HFFc6 (cell line): ENCODE measurements at places on chromosomes 13 and 19. TPM values are rescaled to one million over a fixed set of nuclear protein-coding genes. Genes with fewer than 3 reads are reported as not detected.
A peak's percentile ranks its signal among the peaks of the same experiment; 100 is the strongest.

DNA sequence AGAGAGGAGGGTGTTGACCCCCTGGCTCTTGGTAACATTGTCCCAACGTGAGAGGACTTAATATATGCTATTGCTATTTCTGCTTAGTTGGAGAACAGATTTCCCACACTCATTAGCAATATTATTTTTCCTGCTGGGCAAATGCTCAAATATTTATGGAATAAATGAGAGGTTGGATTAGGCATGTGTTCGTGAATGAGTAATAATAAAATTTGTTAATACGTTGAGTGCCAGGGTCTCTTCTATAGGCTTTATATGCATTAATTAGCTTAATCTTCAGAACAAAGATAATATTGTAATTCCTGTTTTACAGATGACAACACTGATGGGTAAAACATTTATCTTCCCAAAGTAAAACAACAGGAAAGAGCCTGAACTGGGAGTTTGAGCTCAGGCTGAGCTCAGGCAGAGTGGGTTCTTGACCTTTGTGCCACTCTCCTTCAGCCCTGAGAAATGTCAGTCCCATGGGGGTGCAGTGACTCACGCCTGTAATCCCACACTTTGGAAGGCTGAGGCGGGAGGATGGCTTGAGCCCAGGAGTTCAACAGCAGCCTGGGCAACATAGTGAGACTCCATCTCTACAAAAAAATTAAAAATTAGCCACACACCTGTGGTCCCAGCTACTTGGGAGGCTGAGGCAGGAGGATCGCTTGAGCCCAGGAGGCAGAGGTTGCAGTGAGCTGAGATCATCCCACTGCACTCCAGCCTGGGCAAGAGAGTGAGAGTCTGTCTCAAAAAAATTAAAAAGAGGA, 1.2 kb downstream of the ZNF233 start:
- DNase-seq: no peak

DNA sequence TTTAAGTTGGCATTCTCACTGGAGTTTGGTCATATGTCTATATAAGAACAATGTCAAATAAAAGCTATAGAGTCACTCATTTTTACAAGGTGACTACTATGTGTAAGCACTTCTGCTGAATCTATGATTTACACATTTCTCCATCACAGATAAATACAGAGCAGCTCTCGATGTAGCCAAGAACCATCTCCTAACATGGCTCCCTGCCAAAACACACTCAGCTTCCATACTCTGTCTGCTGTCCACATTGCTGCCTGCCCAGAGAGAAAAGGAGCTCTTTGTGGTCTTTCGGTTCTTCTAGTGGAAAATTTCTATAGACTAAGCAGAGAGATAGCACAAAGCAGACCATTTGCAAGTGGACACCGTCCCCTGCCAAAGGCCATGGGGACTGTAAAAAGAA, 190.9 kb upstream of the KLF12 start:
- peak; percentile 37 for DNase-seq

- no peak for DNase-seq
Measured at GRCh38 chr19:8642561-8642960, 12.1 kb downstream of the NFILZ start.

- no peak for DNase-seq
Measured at GRCh38 chr19:45117167-45117594, 24.2 kb downstream of the PPP1R37 start.

GRCh38 chr13:55410398-55411330, 1730.1 kb upstream of the PRR20A start:
- DNase-seq: no peak

DNA sequence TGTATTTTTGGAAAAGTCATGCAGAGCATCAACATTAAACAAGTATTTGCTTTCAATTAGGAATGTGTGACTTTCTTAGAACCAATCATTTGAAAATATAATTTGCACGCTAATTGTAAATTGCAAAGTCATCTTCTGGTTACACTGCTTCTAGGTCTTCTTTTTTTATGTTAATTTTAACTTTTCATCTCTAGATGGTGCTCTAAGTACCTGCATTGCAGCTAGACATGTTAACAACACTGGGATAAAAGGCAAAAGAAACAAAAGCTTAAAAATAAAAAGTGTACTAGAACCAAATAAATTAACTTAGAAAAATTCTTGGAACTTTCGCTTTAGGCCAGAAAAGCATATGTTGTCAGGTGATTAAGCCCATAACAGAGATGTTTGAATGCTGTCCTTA, 2758.2 kb downstream of the PCDH9 start:
- DNase-seq: peak; percentile 75

GRCh38 chr19:19167612-19168011, 2.5 kb downstream of the MEF2B start:
- DNase-seq: no peak

GRCh38 chr19:48837051-48837524, 797 bp upstream of the HSD17B14 start:
- DNase-seq: peak; percentile 85

DNA sequence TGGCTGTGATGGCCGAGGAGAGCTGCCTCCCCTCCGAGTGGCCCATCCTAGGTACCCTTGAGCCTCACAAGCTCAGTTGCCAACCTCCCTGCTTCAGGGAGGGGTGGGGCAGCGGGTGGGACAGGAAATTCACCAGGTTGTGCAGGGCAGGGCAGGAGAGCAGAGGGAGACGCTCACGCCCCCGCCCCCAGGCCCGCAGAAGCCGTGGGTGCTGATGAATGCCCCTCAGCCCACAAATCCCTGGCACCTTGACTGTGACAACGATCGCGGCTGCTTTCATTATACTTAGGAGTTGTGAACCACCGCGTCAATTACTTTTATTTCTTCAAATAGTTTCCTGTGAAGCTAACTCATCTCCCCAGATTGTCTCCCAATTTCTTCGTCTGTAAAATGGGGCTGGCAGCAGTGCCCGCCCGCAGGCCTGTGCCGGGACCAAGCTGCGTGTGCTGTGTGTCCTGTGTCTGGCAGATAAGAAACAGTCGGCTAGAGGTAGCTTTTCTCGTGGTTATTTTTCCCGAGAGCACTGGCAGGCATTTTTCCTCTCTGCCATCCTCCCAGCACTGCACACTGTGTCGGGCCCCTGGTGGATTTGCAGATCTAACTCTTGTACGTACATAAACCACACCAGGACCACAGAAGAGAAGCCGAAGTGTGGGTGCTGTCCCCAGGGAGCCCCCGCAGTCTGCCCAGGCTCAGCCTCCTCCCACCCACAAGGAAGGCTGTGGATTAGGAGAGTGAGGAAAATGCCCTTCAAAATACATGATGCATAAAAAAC, 7.9 kb upstream of the RASA3 start:
- no peak for DNase-seq

- DNase-seq: no peak
Measured at GRCh38 chr13:26517936-26518335, 39.5 kb upstream of the WASF3 start.

GRCh38 chr19:50705422-50706019, 14.1 kb downstream of the SHANK1 start:
- peak; percentile 80 for DNase-seq

DNA sequence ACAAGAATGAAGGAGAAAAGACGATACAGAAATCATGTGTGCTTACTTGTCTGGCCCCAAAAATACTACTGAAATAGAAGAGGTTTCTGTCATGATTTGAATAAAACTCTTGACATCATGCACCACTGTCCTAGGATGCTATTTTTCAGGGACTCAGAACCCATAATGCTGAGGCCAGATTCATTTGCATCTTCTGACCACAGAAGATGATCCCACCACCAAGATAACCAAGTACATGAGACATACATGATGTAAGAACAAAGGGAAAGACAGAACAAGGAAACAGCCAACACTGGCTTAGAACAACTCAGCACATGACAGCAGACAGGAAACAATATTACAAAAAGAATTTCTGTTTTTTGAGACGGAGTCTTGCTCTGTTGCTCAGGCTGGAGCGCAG, 2.5 kb downstream of the ZNF552 start:
- no peak for DNase-seq

DNA sequence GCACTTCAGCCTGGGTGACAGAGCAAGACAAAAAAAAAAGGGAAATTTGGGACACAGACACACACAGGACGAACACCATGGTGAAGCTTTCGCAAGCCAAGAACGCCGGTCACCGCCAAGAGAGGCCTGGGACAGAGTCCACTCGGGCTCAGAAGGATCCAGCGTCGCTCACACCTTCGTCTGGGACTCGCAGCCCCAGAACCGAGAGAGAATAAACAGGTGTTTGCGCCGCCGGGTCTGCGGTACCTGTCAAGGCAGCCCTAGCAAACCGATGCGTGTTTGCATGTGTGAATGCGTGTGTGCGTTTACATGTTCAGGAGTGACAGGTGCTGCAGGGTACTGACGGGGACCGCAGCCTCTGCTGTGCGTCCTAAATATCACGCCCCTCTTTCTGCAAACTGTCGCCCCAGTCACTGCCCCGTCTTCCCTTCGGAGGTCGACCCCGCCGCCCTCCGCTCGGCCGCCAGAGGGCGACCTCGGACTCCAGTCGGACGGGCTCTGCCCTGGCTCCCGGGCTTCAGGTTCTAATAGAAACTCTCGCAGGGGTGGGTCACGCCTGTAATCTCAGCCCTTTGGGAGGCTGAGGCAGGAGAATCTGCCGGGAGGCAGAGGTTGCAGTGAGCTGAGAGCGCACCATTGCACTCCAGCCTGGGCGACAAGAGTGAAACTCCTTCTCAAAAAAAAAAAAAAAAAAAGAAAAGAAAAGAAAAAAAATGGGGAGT, 11.8 kb upstream of the CSNK1G2 start:
- DNase-seq: peak; percentile 50

GRCh38 chr13:53436396-53436795, 407.8 kb downstream of the OLFM4 start:
- no peak for DNase-seq

GRCh38 chr13:59494560-59494970, 669.2 kb downstream of the DIAPH3 start:
- DNase-seq: no peak

DNA sequence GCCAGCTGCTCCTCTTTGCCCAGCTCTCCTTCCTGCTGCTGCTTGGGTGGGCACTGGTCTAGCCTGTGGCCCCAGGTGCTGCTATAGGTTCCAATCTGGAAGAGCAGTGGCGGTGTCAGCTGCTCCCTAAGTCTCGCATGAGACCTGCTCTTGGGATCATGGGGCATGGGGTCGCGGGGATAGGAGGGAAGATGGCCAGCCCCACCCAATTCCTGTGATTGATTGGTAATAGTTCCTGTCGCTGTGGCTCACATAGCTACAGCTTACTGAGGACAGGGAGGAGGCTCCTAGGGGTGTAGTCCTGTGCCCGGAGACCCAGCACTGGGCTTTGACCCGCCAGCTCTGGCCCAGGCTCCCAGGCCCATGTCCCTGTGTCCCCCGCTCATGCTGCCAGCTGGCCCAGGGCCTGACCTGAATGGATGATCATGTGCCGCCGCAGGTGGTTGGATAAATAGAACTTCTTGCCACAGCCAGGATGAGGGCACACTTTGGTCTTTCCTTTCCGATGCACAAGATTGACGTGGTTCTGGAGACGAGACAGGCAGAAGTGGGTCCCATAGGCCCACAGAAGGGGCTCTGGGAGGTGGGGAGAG, 4.5 kb upstream of the ELAVL3 start:
- DNase-seq: no peak

LMTK3 gene
- 0.21 to 0.97 TPM (median 0.21 TPM) in 3 replicates for total RNA-seq

SEMA6B gene
- 0.23 TPM in 1 of 2 replicates, not detected in the other for total RNA-seq

GJA3 gene
- total RNA-seq: 0.03 to 0.14 TPM (median 0.10 TPM) in 3 replicates

ETV2 gene
- 1.3 to 2.2 TPM (median 1.3 TPM) in 3 replicates for total RNA-seq

SLC25A23 gene
- total RNA-seq: 15.9 to 25.3 TPM (median 20.0 TPM) in 3 replicates

OR7D2 gene
- 0.04 TPM in 1 of 3 replicates, not detected in the others for total RNA-seq

ATXN8OS gene
- not detected in 3 replicates for total RNA-seq

RPL18 gene
- total RNA-seq: 1,419 and 1,443 TPM in 2 replicates

ZNF439 gene
- 0.78 and 1.0 TPM in 2 replicates for total RNA-seq

MYBPC2 gene
- not detected in 3 replicates for total RNA-seq

CCDC122 gene
- 4.6 and 5.2 TPM in 2 replicates for total RNA-seq
